SJSA1 (cell line): ENCODE measurements at places on chromosomes 5 and 9.

GRCh38 chr5:136330353-136331038, 34.8 kb downstream of the TRPC7 start:
- DNase-seq: no peak

- no peak for DNase-seq
Observed at GRCh38 chr9:137281345-137282116, 4.0 kb downstream of the TOR4A start.

GRCh38 chr5:72476721-72477120, 30.5 kb downstream of the ZNF366 start:
- DNase-seq: no peak

- DNase-seq: no peak
Observed at GRCh38 chr9:28396058-28396457, 822.8 kb upstream of the C9orf72 start.

DNA sequence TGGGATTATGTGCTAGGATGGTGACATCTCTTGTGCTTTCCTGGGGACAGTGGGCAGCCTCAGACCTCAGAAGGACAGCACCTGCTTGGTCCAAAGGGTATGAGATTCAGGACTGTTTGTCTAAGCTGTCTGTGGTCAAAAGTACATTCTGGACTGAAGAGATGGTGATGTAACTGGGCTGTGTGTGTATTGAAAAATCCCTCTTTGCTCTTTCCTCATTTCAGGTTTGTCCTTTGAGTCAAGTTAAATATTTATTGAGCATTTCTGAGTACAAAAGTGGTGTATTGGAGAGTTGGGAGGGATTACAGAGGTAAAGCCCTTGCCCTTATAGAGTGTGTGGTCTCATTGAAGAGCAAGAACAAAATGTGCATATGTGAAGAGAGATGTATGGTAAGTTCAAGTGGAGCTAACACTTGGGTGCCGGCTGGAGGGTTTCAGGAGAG, 46.7 kb downstream of the RCL1 start:
- no peak for DNase-seq

DNA sequence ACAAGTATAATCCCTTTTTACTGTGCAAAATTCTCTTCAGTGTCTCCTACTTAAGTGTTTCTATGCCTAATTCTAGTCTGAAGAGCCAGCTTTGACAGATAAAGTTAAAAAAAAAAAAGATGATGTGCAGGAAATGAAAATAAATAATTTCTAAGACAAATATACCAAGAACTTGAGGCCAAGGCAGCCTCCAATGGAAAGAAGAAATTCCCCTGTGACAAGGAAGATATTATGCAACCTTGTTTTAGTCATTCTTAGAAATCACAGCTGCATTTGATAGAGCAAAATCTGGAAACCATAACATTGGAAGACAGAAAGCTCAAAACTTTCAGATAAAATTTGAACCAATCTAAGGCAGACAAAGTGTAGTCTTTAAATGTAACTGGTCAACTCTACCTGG, 375.9 kb upstream of the TLE4 start:
- DNase-seq: no peak

- no peak for DNase-seq
Observed at GRCh38 chr5:124263680-124264491, 482.6 kb downstream of the ZNF608 start.
